ENCODE measurements at places on chromosomes 7 and 10.

DNA sequence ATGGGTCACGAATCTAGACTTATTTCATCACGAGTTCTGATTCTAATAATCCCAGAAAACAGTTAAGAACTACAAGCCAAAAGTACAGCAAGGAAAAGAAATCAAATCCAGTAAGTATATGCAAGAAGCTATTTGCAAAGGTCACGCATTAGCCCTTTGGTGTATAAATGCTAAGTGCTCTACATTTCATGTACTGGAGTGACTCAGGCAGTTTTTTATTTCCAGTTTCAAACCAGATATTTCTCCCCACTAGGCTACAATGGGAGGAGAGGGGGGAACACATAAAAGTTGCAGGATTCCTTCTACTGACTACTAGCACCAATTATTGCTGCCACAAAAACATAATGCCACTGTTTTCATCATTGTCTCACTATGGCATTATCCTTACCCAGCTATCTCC is 148.0 kb downstream of the NRCAM start:
- no peak for DNase-seq

- DNase-seq = no peak
Measured at GRCh38 chr7:69967689-69968450, 369.6 kb downstream of the AUTS2 start.

- DNase-seq = no peak
Measured at GRCh38 chr7:87581723-87582122, 19.0 kb downstream of the ABCB1 start.

DNA sequence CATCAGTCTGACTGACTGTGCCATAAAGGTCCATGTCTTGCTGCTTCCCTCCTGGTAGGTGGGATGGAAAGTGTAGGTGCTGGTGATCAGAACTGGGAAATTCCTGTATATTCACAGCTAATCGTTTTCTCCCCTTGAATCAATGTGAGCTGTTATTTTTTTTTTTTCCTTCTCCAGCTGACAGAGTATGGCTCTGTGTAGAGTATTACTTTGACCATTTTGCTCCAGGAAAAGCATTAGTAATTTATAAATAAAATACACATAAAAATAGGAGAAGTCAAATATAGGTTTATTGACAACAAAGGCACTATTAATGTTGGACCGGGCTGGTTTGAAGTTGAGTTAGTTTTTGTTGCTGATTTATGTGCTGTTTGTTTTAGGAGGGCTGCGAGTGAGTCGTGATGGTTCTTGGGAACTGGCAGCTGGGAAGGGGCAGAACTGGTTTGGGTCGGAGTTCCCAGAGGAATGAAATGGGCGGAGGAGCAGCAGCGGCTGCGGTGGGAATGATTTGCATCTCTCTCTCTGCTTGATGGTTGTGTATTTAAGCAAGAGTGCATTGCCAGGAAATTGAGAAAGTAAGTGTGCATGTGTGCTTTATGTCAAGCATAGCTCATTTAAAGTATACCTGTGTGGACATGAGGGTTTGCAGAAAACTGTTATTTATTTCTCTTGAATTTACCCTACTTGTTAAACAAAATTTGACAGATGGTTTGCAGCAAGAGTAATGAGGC is 80.9 kb downstream of the LRMDA start:
- DNase-seq = no peak

- no peak for DNase-seq
Measured at GRCh38 chr10:71239946-71240795, 27.8 kb downstream of the UNC5B start.

- no peak for DNase-seq
Measured at GRCh38 chr10:69845574-69846292, 44.0 kb downstream of the COL13A1 start.

- no peak for DNase-seq
Measured at GRCh38 chr10:89670926-89671325, 25.9 kb upstream of the PANK1 start.

DNA sequence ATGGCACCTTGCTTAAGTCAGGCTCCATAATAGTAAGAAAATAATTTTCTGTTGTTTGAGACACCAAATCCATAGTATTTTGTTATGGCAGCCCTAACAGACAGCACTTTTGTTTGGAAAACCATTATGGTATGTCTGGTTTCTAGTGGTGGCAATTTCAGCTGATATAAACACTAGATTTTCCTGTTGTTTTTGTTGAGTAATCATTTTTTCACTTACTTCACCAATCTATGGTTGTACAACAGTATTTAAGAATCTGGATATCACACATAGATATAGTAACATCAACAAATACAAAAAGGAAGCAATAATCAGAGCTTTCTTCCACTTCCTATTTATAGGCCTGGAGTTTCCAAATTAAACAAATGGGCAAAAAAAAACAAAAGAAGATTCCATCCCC is 725.8 kb upstream of the POM121L12 start:
- DNase-seq = no peak

DNA sequence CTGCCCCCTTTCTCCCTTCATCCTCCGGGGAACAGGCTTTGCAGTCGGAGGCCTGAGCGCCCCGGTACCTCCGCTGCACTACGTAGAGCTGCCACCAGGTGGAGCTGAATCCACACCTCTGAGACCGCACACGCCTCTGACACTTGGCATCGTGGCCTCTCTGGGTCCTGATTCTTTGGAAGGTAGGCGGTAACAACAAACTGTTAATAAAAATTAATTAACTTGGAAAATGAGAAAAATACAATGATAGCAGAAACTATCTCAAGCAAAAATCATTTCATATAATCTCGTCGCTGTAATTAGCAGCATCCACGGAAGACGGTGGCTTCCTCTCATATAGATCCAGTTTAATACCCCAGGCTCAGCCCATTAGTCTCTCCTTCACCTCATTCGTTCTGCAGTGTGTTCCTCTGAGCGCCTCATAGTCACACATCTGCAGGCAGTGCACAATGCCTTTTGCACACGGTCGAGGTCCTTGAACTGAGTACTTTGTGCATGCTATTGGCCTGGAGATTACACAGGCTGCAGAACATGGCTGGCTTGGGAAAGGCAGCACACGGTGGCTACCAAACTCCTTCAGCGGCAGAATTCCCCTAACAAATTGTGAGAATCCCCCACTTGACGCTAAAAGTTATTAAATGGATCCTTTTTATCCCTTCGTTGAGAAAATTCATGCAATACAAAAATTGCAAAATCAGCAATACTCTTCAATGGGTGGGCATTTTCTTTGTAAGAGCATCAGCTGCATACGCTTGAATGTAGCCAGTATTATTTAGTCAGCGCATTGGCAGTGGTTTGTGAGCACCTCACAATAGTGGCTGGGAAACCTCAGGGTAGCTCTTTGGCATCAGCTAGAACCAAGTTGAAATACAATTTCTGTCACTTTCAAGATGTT is 18.7 kb downstream of the OR9A2 start:
- peak; percentile 70 for DNase-seq

- peak; percentile 75 for DNase-seq
Measured at GRCh38 chr7:73707045-73707631, 12.3 kb downstream of the STX1A start.

DNA sequence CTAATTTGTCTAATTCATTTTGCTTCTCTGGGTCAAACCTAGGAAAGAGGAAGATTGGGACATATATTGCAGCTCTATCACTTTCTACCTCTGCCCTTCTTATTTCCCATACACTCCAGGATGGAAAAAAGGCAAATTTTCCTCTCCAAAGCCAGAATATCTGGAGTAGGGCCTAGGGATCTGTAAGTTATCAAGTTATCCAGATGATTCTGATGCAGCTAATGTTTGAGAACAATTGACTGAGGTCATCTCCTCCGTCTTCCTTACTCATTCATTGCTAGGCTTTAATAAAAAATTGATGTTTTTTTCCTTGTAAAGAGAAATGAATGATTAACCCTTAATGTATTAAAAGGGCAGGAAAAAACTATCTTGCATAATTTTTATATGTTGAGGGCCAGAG is 211.9 kb upstream of the GLI3 start:
- DNase-seq = no peak

DNA sequence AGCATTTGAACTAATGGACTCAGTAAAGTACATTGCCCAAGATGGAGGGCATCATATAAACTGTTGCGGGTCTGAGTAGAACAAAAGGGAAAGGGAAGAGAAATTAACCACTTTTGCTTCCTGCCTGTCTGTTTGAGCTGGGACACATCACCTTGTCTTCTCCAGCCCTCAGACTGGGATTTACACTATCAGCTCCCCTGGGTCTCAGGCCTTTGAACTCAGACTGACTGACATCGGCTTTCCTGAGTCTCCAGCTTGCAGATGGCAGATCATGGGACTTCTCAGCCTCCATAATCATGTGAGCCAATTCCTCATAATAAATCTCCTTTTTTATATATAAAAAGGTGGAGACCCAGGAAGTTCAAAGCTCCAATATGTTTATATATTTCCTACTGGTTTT is 23.0 kb upstream of the WASL start:
- no peak for DNase-seq

DNA sequence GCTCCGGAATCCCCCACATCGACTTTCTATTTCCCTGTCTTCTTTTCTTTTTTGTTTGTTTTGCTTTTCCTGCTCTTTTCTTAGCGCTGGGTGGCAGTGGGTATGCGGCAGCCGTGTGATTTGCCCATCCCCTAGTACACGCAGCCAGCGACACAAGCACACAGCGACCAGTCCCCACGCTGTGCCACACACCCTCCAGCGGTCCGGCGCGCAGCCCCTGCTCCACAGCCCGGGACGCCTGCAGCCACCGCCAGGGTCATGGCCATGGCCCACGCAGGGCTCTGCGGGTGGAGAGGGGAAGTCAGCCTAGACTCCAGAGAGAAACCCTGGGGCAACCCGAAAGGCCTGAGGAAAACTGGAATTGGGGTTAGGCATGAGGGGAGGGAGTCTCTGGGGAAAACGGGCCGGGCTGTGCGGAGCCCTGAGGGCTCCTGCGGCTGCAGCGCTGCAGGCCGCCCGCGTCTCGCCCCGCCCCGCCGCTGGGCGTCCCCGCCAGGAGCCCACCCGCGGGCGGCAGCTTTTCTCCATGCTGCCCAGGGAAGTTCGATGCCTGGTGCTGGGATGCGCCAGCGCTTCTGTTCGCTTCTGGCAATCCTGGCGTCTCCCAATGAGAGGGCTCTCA is 2.5 kb downstream of the CHRM2 start:
- no peak for DNase-seq

GRCh38 chr10:124057601-124058000 is 35.8 kb downstream of the CHST15 start:
- no peak for DNase-seq

GRCh38 chr7:132939495-132939894 is 142.4 kb downstream of the CHCHD3 start:
- DNase-seq = no peak

GRCh38 chr10:5741276-5741675 is 56.6 kb downstream of the TASOR2 start:
- no peak for DNase-seq
